Cardiac fibroblast (primary cell): ENCODE measurements at places on chromosomes 6 and 20.

DNA sequence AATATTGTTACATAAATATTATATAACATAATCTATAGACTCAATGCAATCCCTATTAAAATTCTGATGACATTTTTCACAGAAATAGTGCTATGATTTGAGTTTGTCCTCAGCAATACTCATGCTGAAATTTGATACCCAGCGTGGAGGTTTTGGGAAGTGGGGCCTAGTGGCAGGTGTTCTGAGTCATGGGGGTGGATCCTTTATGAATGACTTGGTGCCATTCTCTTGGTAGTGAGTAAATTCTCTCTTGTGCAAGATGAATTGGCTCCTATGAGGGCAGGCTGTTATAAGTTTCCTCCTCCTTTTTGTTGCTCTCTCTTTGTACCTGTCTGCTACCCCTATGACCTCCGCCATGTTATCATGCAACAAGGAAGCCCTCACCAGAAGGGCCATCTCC is 65.8 kb downstream of the SHPRH start:
- no peak for DNase-seq

DNA sequence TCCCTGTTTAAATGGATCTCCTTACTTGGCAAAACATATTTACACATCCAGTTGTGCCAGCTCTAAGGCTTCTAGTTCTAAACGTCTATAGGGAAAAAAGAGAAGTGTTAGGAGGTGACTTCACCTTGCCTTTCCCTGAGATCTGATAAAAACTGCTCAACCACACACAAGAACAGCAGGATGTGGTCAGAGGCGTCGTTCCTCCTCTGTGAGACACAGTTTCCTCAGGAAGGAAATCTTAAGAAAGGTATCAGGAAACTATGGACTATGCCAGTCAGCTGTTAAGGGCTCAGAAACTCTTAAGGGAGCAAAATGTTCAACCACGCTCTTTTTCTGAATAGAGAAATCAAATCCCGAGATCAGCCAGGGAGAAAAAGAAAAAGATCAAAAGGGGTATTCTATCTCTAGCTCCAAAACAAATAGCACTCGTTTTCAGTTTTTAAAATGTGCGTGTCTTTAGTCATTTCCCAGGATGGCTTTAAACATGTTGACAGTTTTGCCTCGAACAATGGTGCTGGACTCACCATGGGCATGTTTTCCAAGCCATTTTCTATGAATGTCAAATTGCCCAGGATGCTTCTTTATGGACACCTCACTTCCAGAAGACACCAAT is 154.5 kb downstream of the HACE1 start:
- DNase-seq: peak; percentile 96

DNA sequence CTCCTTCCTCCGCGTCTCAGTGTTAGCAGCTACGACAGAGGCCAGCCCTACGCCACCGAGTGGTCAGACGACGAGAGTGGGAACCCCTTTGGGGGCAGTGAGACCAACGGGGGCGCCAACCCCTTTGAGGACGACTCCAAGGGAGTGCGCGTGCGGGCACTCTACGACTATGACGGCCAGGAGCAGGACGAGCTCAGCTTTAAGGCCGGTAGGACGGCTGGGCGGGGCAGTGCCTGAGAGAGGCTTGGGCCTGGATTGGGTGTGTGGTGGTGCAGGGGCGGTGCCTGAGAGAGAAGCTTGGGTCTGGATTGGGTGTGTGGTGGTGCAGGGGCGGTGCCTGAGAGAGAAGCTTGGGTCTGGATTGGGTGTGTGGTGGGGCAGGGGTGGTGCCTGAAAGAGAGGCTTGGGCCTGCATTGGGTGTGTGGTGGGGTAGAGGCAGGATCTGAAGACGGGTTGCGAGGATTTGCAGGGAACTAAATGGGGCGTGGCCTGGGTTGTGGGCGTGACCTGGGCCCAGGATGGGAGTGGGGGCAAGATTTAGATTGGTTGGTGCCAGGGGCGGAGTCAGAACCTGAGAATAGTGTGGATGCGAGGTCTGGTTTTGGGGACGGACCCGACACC is 24.4 kb downstream of the SPDEF start:
- DNase-seq: peak; percentile 85

GRCh38 chr6:28060405-28060804 is 20.0 kb upstream of the ZNF165 start:
- DNase-seq: no peak

GRCh38 chr6:73739096-73739495 is 43.1 kb downstream of the CD109 start:
- DNase-seq: peak; percentile 84

- DNase-seq: no peak
Measured at GRCh38 chr6:26367114-26367513, 2.1 kb downstream of the BTN3A2 start.
